Esophagus muscularis mucosa (tissue), 4 donors: ENCODE measurements at places on chromosomes 13 and 19. TPM values are rescaled to one million over a fixed set of nuclear protein-coding genes. Genes with fewer than 3 reads are reported as not detected.

GRCh38 chr13:45974500-45974899 is 78.0 kb downstream of the ZC3H13 start:
- no peak overlapping the region for H3K27ac ChIP-seq
- H3K4me3 ChIP-seq, result no peak overlapping the region
- H3K27me3 ChIP-seq, result no peaks in the 10 kb centered on the region
- H3K4me1 ChIP-seq, result no peaks in the 10 kb centered on the region
- DNase-seq, result no peak

DNA sequence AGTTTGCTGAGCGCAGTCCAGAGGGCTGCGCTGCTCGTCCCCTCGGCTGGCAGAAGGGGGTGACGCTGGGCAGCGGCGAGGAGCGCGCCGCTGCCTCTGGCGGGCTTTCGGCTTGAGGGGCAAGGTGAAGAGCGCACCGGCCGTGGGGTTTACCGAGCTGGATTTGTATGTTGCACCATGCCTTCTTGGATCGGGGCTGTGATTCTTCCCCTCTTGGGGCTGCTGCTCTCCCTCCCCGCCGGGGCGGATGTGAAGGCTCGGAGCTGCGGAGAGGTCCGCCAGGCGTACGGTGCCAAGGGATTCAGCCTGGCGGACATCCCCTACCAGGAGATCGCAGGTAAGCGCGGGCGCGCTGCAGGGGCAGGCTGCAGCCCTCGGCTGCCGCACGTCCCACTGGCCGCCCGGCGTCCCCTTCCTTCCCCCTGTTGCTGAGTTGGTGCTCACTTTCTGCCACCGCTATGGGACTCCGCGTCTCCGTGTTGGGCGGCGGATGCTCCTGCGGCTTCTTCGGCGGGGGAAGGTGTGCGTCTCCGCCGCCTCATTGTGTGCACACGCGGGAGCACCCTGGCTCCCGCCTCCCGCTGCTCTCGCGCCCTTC is 772 bp downstream of the GPC6 start:
- H3K4me1 ChIP-seq, result no peaks in the 10 kb centered on the region
- no peak for DNase-seq
- no peaks in the 10 kb centered on the region for H3K36me3 ChIP-seq
- H3K27me3 ChIP-seq, result peaks cover 10% of the 10 kb centered on the region
- peak overlapping the region; percentile 74 for H3K27ac ChIP-seq
- peak overlapping the region; percentile 58 for H3K4me3 ChIP-seq

DNA sequence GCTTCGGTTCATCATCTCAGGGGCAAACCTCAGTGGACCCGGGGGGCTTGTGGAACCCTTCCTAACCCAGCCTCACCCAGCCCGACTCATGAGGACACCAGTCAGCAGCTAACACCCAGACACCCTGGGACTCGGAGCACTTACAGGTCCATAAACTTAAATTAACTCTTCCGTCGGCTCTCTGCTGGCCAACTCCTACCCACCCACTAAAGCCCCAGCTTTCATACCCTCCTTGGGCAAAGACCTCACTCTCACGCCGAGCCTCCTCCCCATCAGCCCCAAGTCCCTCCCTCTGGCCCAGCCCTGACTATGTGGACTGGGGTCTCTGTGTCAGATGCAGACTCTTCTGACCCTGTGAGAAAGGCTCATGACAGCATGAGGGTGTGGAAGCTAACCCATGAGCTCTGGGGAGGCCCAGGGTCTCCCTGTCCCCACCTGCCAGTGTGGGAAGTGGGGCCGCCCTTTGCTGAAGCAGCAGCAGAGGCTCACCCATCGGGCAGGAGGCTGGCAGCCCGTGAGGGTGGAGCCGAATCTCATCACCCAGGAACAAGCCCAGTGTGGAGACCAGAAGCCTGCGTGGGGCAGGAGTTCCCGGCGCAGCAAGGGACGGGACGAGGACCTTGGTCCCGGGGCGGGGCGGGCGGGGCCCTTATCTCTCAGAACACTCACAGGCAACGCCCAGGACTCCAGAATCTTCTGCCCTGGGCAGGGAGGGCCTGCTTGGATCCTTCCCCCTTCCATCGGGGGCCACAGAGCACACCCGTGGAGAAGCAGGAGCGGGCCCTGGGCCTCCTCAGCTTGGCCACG is 19.8 kb downstream of the TCF3 start:
- H3K27me3 ChIP-seq, result no peaks in the 10 kb centered on the region
- no peak overlapping the region for H3K4me3 ChIP-seq
- peaks cover 65% of the 10 kb centered on the region for H3K36me3 ChIP-seq
- no peak overlapping the region for H3K27ac ChIP-seq

PSG3 gene
- total RNA-seq, result not detected

- H3K36me3 ChIP-seq, result no peaks in the 10 kb centered on the region
- no peak overlapping the region for H3K27ac ChIP-seq
- H3K27me3 ChIP-seq, result no peaks in the 10 kb centered on the region
- peaks cover 13% of the 10 kb centered on the region for H3K4me1 ChIP-seq
- no peak overlapping the region for H3K4me3 ChIP-seq
Measured at GRCh38 chr13:40787062-40787461, 2.3 kb upstream of the SLC25A15 start.

- peak; percentile 77 for DNase-seq
- no peaks in the 10 kb centered on the region for H3K36me3 ChIP-seq
- H3K4me3 ChIP-seq, result no peak overlapping the region
- no peak overlapping the region for H3K27ac ChIP-seq
- H3K4me1 ChIP-seq, result no peaks in the 10 kb centered on the region
Measured at GRCh38 chr13:112466132-112467058, 90.2 kb downstream of the SPACA7 start.

- no peak overlapping the region for H3K4me3 ChIP-seq
- H3K36me3 ChIP-seq, result no peaks in the 10 kb centered on the region
- peaks cover 10% of the 10 kb centered on the region for H3K4me1 ChIP-seq
- H3K27ac ChIP-seq, result no peak overlapping the region
- no peak for DNase-seq
Measured at GRCh38 chr13:50132904-50133357, 117.7 kb downstream of the KCNRG start.

GRCh38 chr19:16893686-16893989 is 4.8 kb downstream of the F2RL3 start:
- H3K27ac ChIP-seq, result no peak overlapping the region
- no peak for DNase-seq
- H3K27me3 ChIP-seq, result peaks cover 16% of the 10 kb centered on the region
- peaks cover 25% of the 10 kb centered on the region for H3K4me1 ChIP-seq
- H3K36me3 ChIP-seq, result no peaks in the 10 kb centered on the region
- no peak overlapping the region for H3K4me3 ChIP-seq

GRCh38 chr19:13646758-13647157 is 117.6 kb upstream of the MRI1 start:
- H3K4me1 ChIP-seq, result no peaks in the 10 kb centered on the region
- no peak overlapping the region for H3K27ac ChIP-seq
- no peak overlapping the region for H3K4me3 ChIP-seq

- H3K27ac ChIP-seq, result no peak overlapping the region
- H3K4me3 ChIP-seq, result no peak overlapping the region
- no peaks in the 10 kb centered on the region for H3K4me1 ChIP-seq
- H3K27me3 ChIP-seq, result no peaks in the 10 kb centered on the region
Measured at GRCh38 chr19:46115396-46116106, 8.9 kb downstream of the IGFL3 start.

GRCh38 chr19:50266041-50266440 is 62.6 kb downstream of the MYH14 start:
- no peak for DNase-seq
- H3K27ac ChIP-seq, result no peak overlapping the region
- no peaks in the 10 kb centered on the region for H3K4me1 ChIP-seq
- no peaks in the 10 kb centered on the region for H3K27me3 ChIP-seq
- no peak overlapping the region for H3K4me3 ChIP-seq

GRCh38 chr13:100254002-100254401 is 165.1 kb downstream of the PCCA start:
- H3K27me3 ChIP-seq, result no peaks in the 10 kb centered on the region
- DNase-seq, result no peak
- no peak overlapping the region for H3K27ac ChIP-seq
- no peaks in the 10 kb centered on the region for H3K36me3 ChIP-seq
- no peaks in the 10 kb centered on the region for H3K4me1 ChIP-seq

GRCh38 chr13:67557642-67558241 is 327.6 kb upstream of the PCDH9 start:
- H3K36me3 ChIP-seq, result no peaks in the 10 kb centered on the region
- no peak overlapping the region for H3K4me3 ChIP-seq
- DNase-seq, result no peak
- no peak overlapping the region for H3K27ac ChIP-seq
- H3K4me1 ChIP-seq, result no peaks in the 10 kb centered on the region
- no peaks in the 10 kb centered on the region for H3K27me3 ChIP-seq

GRCh38 chr13:63972328-63972727 is 2556.7 kb upstream of the PCDH20 start:
- H3K27me3 ChIP-seq, result no peaks in the 10 kb centered on the region
- H3K27ac ChIP-seq, result no peak overlapping the region
- no peaks in the 10 kb centered on the region for H3K36me3 ChIP-seq
- DNase-seq, result no peak
- no peak overlapping the region for H3K4me3 ChIP-seq

- H3K4me1 ChIP-seq, result no peaks in the 10 kb centered on the region
- no peak overlapping the region for H3K27ac ChIP-seq
- H3K36me3 ChIP-seq, result no peaks in the 10 kb centered on the region
Measured at GRCh38 chr19:20858218-20858617, 64.8 kb upstream of the ZNF85 start.

GRCh38 chr19:45244133-45244794 is 943 bp downstream of the EXOC3L2 start:
- peak overlapping the region; percentile 1 for H3K4me3 ChIP-seq
- no peak for DNase-seq
- no peak overlapping the region for H3K27ac ChIP-seq
- no peaks in the 10 kb centered on the region for H3K36me3 ChIP-seq

DNA sequence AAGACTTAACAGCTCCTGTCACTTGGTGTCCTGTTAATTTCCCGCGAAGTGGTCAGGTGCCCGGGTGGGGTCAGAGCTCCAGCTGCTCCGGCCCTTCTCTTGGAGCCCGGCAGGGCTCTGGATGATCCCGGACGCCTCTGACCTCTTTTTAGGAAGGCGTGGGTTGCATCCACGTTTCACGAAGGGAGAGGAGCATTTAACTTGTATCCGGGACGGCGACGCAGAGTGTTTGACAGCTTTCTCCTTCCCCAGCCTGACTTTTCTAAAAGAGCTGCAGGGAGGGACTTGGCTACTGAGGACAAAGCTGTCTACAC is 656 bp downstream of the ZNF155 start:
- peaks cover 14% of the 10 kb centered on the region for H3K4me1 ChIP-seq
- no peak for DNase-seq
- H3K27me3 ChIP-seq, result no peaks in the 10 kb centered on the region
- peak overlapping the region; percentile 78 for H3K27ac ChIP-seq
- peak overlapping the region; percentile 72 for H3K4me3 ChIP-seq

DNA sequence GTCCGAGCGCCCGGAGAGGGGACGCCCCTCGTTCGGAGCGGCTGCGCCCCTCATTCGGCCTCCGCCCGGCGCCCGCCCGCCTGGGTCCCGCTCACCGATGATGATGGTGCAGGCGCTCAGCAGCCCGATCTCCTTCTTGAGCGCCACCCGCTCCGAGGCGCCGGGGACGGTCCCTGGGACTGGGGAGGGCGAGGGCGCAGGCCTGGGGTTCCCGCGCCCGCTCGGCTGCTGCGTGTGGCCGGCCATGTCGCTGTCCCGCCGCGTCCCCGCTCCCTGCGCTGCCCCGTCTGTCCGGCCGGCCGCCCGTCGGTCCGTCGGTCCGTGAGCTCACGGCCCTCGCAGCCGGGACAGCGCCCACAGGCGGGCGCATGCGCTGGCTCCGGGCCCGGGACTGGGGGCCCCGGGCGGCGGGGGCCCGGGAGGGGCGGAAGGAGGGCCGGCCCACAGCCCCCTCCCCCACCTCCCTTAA is at the start of gene SLC7A10:
SLC7A10 (minus strand) TSS at position 393 of the 469 bp plus-strand sequence; CDS start at position 246, 147 bp downstream.
- no peak for DNase-seq
- H3K4me3 ChIP-seq, result peak within 1 kb of the TSS; percentile 30
- H3K27me3 ChIP-seq, result peaks cover 39% of the 10 kb centered on the region

WDR88 gene
- total RNA-seq, result not detected

GRCh38 chr19:39138221-39139211 is 12.9 kb downstream of the PAK4 start:
- H3K27me3 ChIP-seq, result no peaks in the 10 kb centered on the region
- H3K4me3 ChIP-seq, result no peak overlapping the region
- peaks cover 19% of the 10 kb centered on the region for H3K4me1 ChIP-seq
- no peaks in the 10 kb centered on the region for H3K36me3 ChIP-seq
- DNase-seq, result no peak

- peaks cover 51% of the 10 kb centered on the region for H3K36me3 ChIP-seq
- H3K4me1 ChIP-seq, result peaks cover 31% of the 10 kb centered on the region
- H3K27ac ChIP-seq, result no peak overlapping the region
- no peak overlapping the region for H3K4me3 ChIP-seq
- no peak for DNase-seq
- no peaks in the 10 kb centered on the region for H3K27me3 ChIP-seq
Measured at GRCh38 chr19:2325281-2326046, 2.9 kb downstream of the LSM7 start.

DNA sequence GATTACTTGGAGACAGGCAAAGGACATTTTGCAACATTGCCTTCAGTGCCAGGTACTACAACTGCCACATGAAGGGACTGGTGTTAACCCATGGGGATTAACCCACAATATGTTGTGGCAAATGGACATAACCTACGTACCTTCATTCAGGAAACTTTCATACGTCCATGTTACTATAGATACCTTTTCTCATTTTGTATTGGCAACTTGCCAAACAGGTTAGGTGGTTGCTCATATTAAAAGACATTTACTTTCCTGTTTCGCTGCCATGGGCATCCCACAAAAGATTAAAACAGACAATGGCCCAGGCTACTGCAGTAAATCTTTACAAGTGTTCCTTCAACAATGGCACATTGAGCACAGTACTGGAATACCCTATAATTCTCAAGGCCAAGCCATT is 925.3 kb downstream of the SLITRK6 start:
- no peak overlapping the region for H3K27ac ChIP-seq
- no peaks in the 10 kb centered on the region for H3K27me3 ChIP-seq
- no peaks in the 10 kb centered on the region for H3K4me1 ChIP-seq

GPR12 gene
- total RNA-seq, result 0.17 TPM

GRCh38 chr19:9295411-9295849 is 14.2 kb downstream of the ZNF699 start:
- no peaks in the 10 kb centered on the region for H3K27me3 ChIP-seq
- H3K4me1 ChIP-seq, result no peaks in the 10 kb centered on the region
- H3K36me3 ChIP-seq, result peaks cover 92% of the 10 kb centered on the region
- no peak for DNase-seq

DNA sequence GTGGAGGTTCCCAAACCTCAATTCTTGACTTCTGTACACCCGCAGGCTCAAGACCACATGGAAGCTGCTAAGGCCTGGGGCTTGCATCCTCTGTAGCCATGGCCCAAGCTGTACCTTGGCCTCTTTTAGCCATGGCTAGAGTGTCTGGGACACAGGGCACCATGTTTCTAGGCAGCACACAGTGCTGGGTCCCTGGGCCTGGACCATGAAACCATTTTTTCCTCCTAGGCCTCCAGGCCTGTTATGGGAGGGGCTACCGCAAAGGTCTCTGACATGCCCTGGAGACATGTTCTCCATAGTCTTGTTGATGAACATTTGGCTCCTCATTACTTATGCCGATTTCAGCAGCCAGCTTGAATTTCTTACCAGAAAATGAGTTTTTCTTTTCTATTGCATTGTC is 701.4 kb downstream of the FGF9 start:
- DNase-seq, result no peak
- H3K27me3 ChIP-seq, result no peaks in the 10 kb centered on the region
- H3K4me1 ChIP-seq, result no peaks in the 10 kb centered on the region
- no peak overlapping the region for H3K4me3 ChIP-seq

GRCh38 chr19:9008667-9009066 is 1.5 kb downstream of the MUC16 start:
- no peaks in the 10 kb centered on the region for H3K36me3 ChIP-seq
- H3K4me1 ChIP-seq, result no peaks in the 10 kb centered on the region
- H3K4me3 ChIP-seq, result no peak overlapping the region
- H3K27ac ChIP-seq, result no peak overlapping the region
- H3K27me3 ChIP-seq, result no peaks in the 10 kb centered on the region
